ENCODE measurements at places on chromosomes 12 and 14.

DNA sequence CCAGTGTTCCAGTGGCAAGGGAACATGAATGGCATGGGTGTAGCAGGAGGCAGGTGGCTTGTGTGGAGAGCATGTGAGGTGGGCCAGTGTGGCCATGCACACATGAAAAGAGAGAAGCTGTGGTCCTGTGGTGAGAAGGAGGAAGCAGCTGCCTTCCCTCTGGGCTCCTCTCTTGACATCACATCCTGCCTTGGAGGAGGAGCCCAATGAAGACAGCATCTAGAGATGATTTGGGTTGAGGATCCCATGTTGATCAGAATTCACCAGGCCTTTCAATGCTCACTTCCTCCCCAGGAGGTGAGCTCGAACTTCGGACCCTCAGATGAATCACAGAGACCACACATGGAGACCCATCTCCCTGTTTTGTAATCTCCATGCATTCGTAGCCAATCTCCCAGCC, 82.6 kb downstream of the LRRC74A start:
- DNase-seq = no peak

DNA sequence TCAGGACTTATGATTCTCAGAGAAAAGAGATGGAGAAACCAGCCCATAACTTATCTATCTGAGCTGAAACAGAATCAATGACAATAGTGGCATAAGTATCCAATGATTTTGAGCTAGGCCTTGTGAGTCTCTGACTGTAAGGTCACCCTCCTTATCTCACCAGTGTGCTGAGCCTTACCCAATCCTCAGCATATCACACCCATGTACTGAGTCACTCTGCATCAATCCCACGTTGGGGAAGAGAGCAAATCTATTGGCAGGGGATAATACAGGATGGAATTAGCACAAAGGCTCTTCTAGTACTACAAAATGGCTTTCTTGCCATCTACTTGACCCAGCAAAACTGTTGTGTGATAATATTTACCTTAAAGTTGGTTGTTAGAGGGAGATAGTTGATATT, 997.8 kb downstream of the NRXN3 start:
- no peak for DNase-seq

DNA sequence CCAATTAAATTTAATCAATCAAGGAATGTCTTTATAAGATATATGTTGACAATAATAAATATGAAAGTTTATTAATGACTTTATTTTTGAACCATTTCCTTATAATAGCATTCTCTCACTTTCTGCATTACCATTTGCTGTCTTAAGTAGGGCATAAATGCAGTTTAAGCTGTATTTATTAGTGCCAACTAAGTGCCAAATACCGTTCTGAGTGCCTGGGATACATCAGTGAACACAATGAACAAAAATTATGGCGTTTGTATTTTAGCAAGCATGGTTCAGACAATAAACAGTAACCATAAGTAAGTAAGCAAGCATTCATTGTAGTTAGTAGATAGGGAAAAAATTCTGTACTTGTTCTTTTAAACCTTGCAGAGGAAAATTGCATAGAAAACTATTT, 145.8 kb downstream of the FUT8 start:
- no peak for DNase-seq

- no peak for DNase-seq
These were observed 28.6 kb downstream of the CCDC91 start for GRCh38 chr12:28218875-28219274.

DNA sequence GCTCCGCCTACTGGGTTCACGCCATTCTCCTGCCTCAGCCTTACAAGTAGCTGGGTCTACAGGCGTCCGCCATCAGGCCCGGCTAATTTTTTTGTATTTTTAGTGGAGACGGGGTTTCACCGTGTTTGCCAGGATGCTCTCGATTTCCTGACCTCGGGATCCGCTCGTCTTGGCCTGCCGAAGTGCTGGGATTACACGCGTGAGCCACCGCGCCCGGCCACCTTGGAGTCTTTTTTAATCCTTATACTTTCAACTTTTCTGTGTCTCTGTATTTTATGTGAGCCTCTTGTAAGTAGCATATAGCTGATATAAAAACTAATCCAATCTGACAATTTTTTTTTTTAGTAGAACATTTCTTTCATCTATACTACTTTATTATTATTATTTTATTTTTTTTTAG, 15.6 kb downstream of the HSD17B6 start:
- DNase-seq = no peak

- no peak for DNase-seq
These were observed 253.7 kb downstream of the ATXN7L3B start for GRCh38 chr12:74791365-74791764.

- DNase-seq = no peak
These were observed 366.0 kb upstream of the USP15 start for GRCh38 chr12:61894168-61894567.

DNA sequence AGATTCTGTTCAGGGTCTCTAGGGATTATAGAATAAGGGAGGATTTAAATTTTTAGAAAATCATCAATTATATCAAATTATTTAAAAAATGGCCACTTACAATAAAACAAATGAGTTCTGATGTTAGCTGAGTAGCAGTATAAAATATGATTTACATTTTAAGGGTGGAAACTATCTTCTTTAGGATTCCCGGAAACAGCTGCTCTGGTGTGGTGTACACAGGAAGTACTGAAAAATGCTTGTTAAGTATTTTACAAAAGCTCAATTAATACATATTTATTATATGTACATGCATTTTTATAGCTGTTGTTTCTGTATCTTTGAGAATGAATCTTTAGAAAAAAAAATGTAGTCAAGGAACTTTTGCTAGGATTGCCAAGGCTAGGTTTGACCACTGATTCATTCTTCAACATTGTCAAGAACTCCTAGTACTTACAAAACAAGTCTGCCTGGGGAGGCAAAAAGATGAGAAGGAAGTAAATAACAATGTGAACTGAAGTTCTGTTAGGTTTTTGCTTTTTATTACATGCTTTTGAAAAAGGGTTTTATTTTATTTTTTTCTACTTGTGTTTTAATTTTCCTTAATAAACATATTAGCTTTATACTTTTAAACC, 48.0 kb downstream of the ARF6 start:
- DNase-seq = no peak

- no peak for DNase-seq
These were observed 57.9 kb downstream of the AVPR1A start for GRCh38 chr12:63093084-63093483.

- DNase-seq = no peak
These were observed 37.4 kb upstream of the BATF start for GRCh38 chr14:75484711-75485429.

- no peak for DNase-seq
These were observed 70.1 kb downstream of the CLIP1 start for GRCh38 chr12:122352394-122352793.

GRCh38 chr14:75578786-75579337, 442 bp downstream of the FLVCR2 start:
- DNase-seq = no peak

GRCh38 chr14:100056964-100057795, 8.0 kb upstream of the EVL start:
- no peak for DNase-seq

All from NCI-H1105 treated with DMSO at 0.1 percent for 48 hours (cell line).